ENCODE measurements at places on chromosomes 3 and 15. TPM values are rescaled to one million over a fixed set of nuclear protein-coding genes. Genes with fewer than 3 reads are reported as not detected.

ROPN1 gene
- not detected for total RNA-seq

LIPC gene
- 0.26 TPM for total RNA-seq

ZDHHC23 gene
- total RNA-seq, result 1.3 TPM

MOBP gene
- not detected for total RNA-seq

STXBP5L gene
- not detected for total RNA-seq

Measured in bronchial epithelial cell (primary cell).